Stimulated activated CD8-positive, alpha-beta memory T cell treated with anti-CD3 and anti-CD28 coated beads, Interleukin-15, amount 100 ng/mL, for 24 hours (primary cell): ENCODE measurements at places on chromosomes 11 and 22.

- DNase-seq, result no peak
These were observed at the start of gene NNMT for GRCh38 chr11:114295676-114296604. Gene NNMT (plus strand): TSS chr11:114296399. CDS start chr11:114296557, 158 bp downstream.

GRCh38 chr11:60455531-60456042, at the start of gene MS4A1:
Gene MS4A1 (plus strand): TSS chr11:60455847. CDS start chr11:60462375, 6,528 bp downstream.
- no peak for DNase-seq

- no peak for DNase-seq
These were observed 15.1 kb downstream of the CRELD2 start for GRCh38 chr22:49933236-49934159.

- no peak for DNase-seq
These were observed 1079.4 kb downstream of the BRD1 start for GRCh38 chr22:48748113-48748859.
